K562 (cell line): ENCODE measurements at places on chromosomes 12 and 14. TPM values are rescaled to one million over a fixed set of nuclear protein-coding genes. Genes with fewer than 3 reads are reported as not detected.

- DNase-seq = no peak
Observed at GRCh38 chr14:67493092-67493717, 4.7 kb upstream of the TMEM229B start.

The MYO1H gene
- not detected in 2 replicates for total RNA-seq

DNA sequence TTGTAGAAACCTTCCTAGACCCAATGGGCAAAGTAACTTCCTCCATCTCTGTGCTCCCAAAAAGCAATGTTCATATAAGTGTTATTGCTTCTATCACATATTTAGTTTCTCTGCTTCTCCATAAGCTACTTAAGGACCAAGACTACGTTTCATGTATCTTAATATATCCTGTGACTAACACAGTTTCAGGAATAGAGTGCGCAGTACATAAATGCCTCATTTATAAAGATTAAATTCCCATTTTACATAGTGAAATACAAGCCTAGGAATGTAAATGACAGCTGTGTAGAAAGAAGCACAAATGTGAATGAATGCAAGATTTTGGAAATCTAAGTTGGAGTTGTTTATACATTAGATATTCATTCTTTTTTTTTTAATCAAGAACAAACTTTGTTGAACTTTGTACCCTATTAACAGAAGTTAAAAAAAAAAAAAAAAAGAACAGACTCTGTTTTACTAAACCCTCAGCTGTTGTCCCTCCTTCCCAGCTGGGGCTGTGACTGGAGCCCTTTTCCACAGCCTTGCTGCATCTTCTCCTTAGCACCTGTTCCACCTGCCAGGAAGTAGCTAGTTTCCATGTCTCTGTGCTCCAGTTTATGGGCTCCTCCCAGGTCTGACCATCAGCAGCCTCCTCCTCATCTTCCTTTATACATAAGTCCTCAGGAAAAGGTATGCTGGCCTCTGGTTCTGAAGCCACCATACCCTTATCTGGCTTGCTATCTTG, 7.0 kb upstream of the METTL17 start:
- DNase-seq = no peak

The SPX gene
- total RNA-seq = 0.11 TPM in 2 replicates

The PLBD1 gene
- total RNA-seq = 15.9 and 16.4 TPM in 2 replicates

- no peak for DNase-seq
Observed at GRCh38 chr12:27859648-27860047, 79.6 kb upstream of the MANSC4 start.

DNA sequence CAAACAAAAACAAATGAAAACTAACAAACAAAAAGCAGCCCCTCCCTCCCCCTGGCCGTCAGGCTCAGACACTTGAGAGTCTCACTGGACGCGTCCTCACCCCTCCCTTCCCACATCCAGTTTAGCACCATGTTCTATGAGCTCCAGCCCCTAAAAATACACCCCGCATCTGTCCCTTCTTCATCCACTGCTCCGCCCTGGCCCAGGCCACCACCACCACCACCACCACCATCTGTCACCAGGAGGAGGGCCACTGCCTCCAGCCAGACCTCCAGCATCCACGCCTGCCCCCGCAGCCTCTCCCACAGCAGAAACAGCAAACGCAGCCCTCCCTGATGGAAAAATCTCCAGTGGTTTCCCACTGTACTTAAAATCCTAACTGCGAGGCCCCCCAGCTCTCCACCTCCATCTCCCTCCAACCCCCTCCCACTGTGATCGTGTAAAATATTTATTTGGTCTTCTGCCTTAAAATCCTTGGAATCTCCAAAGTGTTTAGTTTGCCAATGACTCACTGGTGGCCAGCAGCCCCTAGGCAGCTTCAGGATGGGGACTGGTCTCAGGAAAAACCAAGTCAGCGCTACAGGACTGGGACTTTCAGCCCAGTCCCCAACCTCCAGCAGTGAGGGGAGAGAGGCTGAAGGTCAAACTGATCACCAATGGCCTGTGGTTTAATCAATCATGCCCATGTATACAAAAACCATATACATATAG, 95.1 kb downstream of the SCARB1 start:
- no peak for DNase-seq

- DNase-seq = no peak
Observed at GRCh38 chr14:57999979-58000378, 134.1 kb upstream of the SLC35F4 start.

GRCh38 chr12:69154585-69155363, 84.6 kb upstream of the CPSF6 start:
- DNase-seq = peak; percentile 64

DNA sequence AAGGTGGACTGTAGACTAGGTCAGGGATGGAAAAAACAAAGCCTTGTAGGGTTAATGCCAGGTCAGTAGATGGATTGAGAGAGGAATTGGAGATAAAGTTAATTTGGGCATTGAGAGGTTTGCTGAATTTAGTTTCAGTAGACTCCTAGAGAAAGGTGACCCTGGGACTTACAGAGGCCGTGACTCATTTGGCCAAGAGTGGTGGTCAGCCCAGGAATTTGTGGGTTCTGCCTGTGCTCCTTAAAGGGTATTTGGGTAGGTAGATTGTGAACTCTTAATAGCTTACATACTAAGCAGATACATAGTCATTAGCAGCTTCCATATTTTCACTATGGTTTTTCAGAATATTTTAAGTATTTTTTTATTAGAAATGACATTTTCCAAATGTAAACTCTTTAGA, 21.8 kb downstream of the PLEKHA5 start:
- DNase-seq = no peak
